ENCODE measurements at places on chromosomes 2 and 18.

DNA sequence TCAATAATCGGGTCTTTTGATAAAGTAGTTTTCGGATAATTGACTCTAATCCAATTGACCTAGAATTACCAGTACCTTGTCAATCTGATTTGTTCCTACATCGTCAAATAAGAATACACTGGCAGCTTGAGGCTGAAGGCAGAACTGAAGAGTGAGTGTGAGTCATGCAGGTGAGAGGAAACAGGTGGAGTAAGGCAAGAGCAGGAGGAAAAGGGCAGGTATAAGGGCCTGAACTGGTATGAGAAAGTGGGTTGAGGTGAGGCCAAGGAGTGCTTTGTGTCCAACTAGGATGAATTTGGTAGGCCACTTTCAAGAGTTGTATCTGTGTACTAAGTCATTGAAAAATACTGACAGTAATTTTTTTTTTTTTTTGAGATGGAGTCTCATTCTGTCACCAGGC is 186.0 kb downstream of the ZNF385B start:
- no peak for DNase-seq

DNA sequence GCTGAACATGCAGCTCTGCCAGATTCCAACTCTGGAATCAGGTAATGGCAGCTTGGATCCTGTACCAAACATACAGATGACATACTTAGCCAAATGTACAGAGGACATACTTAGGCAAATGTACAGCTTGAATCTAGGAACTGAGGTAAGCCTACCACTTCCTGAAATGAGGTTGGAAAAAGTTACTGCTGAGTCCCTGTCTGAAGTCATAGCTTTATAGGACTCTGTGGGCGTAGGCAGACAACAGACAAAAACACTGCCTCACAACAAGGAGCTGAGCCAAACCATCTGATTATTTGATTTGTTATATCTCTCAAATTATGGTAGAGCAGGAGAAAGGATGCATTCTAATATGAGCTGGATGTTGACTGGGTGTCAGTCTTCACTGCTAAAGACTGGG is 290.2 kb upstream of the TCF4 start:
- DNase-seq: no peak

DNA sequence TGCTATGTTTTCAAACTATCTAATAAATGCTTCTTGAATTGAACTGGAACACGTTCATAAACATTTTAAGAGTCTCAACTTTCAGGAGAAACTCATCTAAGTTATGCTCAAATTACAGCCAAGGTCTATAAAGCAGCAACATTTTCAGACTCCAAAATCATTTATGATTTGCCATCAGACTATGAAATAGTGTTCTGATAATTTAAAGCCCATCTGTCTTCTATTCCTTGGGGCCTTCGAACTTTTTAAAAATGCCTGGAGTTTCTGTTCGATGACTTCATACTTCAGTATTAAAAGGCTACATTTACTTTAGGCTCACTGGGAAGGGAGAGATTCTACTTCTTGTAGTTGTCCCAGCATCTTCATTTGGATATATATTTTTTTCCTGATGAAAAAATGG is 73.6 kb upstream of the NXPH2 start:
- DNase-seq: no peak

DNA sequence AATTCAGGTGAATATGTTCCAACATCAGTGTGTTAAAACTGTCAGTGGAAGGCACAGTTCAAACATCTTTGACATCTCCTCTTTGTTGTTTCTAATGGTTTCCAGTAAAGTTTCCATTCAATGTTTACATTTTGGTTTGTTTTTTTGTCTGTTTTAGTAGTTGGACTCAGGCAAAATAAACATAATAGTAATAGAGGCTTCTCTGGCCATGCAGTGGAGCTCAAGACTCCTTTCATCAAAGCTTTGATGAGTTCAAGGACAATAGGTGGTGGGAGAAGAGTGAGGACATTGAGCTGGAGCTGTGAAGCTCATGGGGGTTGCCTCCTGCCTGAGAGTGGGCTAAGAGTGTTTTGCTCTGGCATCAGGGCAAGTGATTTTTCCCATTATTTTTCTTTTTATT is 1853.7 kb upstream of the CELF4 start:
- no peak for DNase-seq

DNA sequence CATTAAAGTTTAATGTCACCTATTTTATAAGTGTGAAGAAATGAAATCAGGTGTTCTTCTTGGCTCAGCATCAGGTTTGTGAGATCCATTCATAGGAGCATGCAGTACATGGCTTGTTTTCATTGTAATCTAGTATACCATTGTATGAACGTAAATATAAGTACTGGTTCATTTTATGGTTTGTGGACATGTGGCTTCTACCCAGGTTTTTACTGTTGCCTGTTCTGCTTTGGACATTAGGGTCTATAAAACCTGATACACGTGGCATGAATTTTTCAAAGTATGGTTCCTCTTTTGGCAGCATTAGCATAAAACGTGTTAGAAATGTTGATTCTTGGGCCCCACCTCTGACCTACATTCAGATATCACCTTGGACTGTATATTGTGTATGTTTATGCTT is 175.5 kb downstream of the PRPF40A start:
- no peak for DNase-seq

DNA sequence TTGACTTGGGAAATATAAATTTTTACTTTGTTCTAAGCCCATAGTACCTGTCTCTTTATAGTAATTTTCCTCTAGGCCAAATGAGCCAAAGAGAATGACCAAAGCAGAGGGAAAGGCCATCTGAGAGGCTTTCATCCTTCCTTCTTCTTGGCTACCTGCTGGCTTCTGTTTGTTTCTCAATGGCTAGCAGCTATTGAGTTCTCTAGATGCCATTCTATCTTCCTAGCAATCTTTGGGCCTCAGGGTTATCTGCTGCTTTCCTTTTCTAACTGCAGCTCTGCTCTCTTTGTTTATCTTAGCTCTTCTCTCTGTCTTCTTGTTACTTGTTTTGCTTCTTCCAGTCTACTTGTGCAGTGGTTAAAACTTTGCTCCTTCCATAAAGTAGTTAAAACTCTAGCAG is 601.1 kb upstream of the NRXN1 start:
- DNase-seq: no peak

DNA sequence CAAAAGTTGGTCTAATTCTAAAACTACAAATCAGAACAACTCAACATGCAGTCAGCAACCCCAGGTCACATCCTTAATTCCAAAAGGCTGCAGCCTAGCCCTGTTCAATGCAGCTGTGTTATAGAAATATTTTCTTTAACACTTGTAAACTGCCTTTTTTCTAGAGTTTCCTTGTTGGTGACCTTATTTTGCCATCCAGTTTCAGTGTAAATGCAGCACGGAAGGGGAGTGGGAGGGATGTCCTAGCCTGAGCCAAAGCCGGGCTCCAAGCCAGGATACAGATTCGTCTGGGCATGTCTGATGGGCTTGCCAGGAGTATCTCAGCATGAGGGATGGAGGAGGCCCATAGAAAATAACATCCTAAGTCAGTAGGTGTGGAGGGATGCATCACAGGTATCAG is 17.7 kb upstream of the SP3 start:
- DNase-seq: no peak

DNA sequence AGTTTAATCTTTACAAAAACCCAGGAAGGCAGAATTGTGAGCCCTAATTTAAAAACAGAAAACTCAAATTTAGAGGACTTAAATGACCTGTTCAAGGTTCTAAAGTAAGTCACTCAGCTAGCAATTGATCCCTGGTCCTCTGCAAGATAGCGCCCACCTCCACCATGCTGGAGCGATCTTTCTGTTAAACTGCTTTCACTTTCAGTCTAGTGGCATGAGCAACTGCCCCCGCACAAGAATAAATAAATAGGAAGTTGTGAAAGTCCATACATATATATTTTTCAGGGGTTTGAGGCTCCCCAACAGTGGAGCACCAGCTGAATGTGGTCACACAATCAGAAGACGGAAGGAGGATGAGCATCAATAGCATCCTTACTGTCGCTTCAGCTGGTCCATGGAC is 217.9 kb downstream of the NAPG start:
- DNase-seq: no peak

DNA sequence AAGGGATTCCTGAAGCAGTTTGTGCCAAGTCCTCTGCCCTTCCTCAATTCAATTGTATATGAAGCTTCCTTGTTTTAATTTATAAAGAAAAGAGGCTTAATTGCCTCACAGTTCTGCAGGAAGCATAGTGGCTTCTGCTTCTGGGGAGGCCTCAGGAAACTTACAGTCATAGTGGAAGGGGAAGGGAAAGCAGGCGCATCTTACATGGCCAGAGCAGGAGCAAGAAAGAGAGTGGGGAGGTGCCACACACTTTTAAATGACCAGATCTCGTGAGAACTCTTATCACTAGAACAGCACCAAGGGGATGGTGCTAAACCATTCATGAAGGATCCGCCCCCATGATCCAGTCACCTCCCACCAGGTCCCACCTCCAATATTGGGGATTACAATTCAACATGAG is 114.2 kb downstream of the SGPP2 start:
- no peak for DNase-seq

- DNase-seq: no peak
Observed at GRCh38 chr18:49021076-49021432, 70.3 kb upstream of the SMAD7 start.

- no peak for DNase-seq
Observed at GRCh38 chr2:30681022-30681421, 126.2 kb downstream of the CAPN13 start.

DNA sequence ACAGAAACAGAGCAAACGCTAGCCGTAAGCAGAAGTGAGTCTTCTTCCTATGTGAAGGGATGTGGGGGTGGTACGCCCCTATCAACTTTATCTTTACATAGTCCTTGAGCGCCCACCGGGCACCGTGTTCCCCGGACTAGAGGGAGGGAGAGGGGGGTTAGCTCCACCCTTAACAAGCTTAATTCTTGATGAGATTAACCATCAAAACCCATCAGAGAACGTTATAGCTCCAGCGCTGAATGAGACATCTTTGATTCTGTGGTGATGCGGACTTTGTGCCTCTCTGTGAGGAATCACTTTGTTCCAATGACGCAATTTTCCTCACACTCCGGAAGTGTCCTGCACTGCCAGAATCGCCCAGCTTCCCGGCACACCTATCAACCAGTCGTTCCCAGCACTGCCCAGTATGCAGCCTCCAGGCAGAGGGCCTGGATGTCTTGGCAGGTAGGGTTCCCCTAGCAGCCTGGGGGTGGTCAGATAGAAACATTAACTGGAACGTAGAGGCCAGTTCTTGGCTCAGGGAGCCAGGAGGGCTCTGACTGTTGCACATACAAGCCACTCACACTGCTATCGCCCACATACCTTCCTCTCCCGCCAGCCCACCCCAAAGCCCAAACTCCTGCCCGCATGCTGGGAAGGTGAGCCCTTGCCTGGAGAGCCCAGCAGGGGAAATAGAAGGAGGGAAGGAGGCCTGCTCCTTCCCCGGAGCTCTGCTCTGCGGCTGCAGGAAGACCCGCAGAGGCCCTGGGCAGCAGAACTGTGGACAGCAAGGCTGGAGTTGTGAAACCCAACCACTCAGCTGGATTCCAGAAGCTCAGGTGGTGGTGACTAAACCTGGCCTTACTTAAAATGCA is 1.9 kb upstream of the ODC1 start:
- DNase-seq: no peak

- no peak for DNase-seq
Observed at GRCh38 chr18:26992926-26993325, 127.4 kb upstream of the AQP4 start.

GRCh38 chr2:160741815-160742214 is 248.2 kb upstream of the RBMS1 start:
- DNase-seq: no peak

DNA sequence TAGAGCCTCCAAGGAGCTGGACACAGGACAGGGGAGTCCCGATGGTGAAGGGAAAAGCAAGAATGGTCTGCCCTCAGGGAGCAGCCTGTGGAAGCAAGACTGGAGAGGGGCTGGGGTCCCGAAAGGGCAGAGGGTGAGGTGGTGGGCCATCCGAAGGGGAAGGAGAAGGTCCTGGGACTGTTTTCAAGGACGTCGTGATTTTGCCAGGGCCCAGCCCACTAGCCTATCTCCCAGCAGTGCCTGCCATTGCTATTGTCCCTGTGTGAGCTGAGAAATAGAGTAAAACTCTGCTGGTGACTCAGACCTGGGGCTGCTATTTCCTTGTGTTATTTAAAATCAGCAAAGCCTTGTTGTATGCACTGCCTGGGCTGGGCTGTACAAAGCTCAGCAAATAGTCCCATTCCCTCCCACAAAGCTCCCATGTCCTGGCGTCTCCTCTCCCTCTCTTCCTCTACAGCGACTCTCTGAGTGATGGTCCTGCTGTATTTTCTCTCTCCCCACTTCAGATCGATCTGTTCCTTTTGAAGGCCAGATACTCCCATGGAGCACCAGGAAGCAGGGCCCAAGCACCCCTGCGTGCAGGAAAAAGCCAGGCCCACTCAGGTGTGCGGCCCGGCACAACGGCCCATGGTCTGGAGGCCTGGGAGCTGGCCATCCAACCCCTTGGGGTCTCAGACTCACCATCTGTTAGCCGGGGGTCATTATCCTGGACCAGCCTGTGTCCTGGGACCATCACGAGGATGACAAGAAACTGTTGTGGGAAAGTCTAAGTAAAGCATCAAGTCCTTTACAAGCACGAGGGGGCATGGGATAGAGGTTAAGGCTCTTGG is 65.0 kb upstream of the OTOF start:
- DNase-seq: no peak

GRCh38 chr2:237872178-237872887 is 12.9 kb downstream of the RAMP1 start:
- DNase-seq: no peak

GRCh38 chr18:8176109-8176508 is 433.1 kb upstream of the RAB12 start:
- no peak for DNase-seq

DNA sequence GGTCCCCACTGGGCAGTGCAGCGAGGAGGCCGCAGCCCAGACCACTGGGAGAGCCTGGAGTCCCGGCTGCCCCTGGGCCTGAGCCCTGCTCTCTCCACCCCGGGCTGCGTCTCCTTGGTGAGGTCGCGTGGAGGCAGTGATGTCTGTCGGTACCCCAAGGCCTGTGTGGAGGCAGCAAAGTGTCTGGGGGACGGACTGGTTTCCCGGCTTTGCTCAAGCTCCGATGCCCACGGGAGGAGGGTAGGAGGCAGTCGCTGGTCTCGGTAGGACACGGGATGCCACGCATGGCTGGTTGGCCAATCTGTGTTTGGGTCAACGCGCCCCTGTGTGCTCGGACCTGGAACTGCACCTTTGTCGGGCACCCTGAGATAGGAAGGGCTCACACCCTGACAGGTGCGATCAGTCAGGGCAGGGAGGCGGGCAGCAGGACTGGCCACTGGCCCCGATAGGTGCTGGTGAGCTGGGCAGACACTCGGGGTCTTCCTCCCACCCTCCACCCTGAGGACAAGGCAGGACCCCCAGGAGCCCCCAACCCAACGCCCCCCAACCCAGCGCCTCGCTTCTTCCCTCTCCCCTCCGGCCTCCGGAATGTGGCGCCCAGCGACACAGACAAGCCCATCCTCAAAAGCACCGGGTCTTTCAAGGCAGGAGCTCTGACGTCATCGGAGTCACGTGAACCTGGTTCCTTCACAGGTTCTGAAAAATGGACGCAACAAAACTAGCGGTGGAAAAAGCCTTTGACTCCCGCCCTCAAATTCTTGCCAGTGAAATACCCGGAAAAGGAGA is 288.6 kb downstream of the NDUFA10 start:
- no peak for DNase-seq

DNA sequence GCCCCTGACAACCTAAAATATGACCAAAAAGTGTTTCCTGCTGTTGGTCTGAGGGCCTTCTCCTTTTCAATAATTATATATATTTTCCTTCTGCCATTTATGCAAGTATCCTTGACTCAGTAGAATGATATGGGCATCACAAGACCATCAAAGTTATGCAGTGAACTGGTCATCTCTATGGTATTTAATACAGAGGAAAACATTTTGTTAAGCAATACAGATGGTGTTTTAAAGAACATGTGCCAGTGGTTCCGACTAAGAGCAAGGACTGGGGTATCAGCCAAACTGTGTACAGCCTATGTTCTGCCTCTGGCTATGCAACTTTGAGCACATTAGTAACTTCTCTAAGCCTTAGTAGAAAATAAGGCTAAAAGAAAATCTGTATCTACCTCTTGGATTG is 179.0 kb downstream of the TRABD2A start:
- DNase-seq: no peak
